Adipocyte (in vitro differentiated cells): ENCODE measurements at places on chromosomes 11 and 22.

DNA sequence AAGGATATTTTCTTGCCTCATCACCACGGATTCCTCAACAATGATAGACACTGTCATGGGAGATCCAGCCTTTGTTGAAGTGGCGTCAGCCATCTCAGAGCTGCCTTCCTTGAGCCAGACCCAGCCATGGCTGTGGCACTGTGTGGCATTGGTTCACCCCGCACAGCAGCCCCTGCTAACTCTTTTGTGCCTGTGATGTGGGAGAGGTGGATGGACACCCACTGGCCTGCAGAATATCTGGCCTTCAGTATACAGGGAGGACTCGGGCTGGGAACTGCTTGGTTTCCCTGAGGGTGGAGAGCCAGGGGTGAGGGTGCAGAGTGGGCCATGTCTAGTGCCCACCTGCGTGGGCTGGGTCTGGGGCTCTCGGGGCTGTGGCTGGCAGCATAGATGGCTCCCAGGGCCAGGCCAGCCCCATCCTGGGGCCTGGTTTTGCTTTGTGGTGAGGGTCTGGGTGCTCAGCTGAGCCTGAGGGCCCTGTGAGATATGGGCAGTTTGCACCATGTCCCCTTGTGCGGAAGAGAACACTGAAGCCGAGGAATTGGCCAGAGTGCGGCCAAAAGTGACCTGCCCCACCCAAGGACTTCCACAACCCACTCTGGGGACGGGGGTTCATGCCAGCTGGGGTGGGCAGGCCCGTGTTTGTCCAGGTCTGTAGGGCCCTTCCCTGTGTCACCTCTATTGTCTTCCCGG lies 6.1 kb downstream of the CLDN5 start:
- no peak for DNase-seq

DNA sequence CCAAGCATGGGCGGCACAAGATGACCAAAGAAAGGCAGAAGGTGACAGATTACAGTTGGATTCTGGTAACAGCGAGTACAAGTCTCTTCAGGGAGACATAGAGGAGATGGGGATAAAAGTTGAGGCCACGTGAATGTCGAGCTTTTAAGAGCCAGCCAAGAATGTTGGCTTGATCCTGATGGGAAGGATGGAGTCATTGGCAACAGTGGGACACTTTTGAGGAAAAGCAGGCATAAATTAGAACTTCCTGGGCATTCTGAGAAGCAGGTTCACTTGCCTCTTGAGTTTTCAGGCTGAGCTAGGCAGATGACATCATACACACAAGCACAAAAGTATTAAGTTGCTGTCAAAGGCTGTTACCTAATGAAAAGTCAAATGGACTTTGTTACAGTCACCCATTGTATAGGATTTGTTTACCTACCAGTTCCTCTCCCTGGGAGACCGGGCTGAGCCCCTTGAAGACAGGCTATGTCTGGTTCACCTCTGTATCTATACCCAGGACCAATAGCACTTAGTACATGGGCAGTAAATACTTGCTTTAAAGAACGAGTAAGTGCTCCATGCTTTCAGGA lies 41.1 kb downstream of the TNRC6B start:
- no peak for DNase-seq

GRCh38 chr22:23581260-23581650 lies 1.2 kb upstream of the IGLL1 start:
- DNase-seq, result no peak

DNA sequence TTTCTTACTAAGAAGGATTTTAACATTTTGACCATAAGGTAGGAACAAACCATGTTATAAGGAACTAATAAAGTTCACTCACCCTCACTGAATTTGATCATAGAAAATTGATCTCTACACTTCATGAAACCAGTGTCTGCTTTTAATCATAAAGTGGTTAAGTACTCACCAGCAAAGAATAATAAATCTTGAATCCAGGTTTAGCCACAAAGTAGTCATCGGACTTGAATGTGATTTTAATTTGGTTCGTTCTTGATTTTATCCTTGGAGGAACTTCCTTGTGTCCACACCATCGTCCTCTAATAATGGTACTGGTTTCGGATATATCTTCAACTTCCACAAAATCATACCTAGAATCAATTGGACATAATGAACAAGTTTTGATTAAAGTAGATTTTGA lies 40.5 kb upstream of the DDI1 start:
- DNase-seq, result no peak

GRCh38 chr22:35995348-35995747 lies 33.3 kb downstream of the RBFOX2 start:
- no peak for DNase-seq

DNA sequence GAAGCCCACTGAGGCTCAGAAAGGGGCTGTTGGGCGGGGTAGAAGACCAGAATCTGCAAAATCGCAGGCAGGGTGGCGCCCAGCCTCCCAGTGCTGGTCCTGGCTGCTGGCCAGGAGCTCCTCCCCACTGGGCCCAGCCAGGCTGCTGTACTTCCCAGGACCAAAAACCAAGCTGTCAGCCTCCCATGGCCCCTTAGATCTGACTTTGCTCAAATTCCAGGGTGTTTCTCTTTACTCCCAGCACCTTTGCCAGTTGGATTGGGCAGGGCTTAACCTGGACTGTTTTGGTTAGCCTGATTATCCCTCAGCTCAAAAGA lies 44.2 kb upstream of the WEE1 start:
- no peak for DNase-seq

DNA sequence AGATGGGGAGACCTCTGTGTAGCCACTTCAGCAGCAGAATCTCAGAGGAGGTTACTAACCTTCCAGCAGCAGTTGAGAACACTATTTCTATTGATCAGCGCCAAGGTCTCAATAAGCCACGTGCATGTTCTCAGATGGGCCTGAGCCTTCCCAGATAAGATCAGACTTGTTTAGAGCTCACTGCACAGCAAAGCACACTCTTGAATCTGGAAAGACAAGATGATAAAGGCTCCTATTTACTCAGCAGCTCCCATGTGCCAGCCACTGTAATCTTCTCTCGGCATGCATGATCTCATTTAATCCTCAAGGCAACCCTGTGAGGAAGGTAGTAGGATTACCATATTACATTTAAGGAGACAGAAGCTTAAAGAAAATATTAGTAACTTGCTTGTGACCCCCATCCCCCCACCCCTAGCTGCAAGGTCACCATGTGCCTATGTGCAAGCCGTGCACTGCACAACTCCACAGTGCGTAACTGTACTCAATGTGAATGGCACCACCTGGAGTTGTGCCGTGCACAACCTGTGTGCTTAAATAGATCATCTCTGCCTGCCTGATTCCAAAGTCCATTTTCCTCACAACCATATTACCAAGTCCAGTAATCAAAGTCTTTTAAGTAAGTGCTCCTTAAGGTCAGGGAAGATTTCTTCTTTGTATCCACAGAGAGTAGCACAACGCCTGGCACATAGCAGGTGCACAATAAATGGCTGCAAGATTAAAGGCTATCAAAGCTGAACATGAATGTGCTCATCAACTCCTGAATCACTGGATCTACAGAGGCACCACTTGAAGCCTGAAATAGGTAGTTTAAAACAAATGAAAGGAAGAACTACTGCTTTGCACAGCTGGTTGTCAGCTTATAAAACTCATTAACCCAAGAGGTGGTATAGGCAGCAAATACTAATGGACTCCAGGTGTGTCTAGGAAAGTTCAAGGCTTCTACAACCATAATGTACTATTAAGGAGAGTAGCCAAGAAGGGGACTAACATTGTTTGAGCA lies 293.8 kb downstream of the BUD13 start:
- no peak for DNase-seq

DNA sequence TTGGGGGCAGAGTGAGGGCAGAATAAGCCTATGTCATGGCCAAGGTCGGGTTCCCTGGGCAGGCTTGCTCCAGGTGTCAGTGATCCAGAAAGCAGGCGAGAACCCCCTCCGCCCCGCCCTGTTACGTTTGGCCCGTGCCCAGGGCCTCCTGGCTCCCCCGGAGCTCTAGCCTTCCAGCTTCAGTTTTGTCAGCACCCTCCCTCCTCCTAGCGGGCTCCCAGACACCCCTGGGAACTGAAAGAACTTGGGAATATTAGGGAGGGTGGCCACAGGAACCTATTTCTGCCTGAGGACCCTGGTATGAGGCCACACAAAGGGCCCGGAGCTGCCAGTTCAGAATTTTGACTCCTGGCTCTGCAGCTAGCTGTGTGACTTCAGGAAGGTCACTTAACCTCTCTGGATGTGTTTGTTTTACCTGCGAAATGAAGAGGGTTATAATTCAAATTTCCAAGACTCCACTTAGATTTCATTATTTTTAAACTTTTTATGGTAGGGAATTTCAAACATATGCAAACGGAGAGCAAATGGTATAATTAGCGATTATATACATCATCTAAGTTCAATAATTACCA lies 1.2 kb downstream of the TUBA8 start:
- DNase-seq, result no peak

- DNase-seq, result no peak
Observed at GRCh38 chr11:6240781-6241180, 1.9 kb downstream of the CNGA4 start.

DNA sequence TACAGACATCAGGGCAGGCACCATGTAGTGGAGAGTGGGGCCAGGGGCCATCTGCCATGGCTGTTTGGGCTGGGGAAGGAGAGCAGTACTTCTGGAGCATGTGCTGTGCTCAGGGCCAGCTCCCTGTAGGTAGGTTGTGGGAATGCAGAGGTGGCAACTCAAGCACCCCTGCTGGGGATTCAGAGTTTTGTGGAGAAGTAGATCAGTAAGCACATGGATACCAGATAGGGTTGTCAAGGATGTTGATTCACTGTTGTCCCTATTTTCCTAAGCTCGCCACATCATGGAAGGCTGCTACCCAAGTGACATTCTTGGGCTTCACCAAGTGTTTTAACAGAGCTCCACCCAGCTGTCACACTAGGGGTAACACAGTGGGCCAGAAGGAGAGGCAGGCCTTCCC lies 67.2 kb downstream of the BMAL1 start:
- DNase-seq, result no peak

DNA sequence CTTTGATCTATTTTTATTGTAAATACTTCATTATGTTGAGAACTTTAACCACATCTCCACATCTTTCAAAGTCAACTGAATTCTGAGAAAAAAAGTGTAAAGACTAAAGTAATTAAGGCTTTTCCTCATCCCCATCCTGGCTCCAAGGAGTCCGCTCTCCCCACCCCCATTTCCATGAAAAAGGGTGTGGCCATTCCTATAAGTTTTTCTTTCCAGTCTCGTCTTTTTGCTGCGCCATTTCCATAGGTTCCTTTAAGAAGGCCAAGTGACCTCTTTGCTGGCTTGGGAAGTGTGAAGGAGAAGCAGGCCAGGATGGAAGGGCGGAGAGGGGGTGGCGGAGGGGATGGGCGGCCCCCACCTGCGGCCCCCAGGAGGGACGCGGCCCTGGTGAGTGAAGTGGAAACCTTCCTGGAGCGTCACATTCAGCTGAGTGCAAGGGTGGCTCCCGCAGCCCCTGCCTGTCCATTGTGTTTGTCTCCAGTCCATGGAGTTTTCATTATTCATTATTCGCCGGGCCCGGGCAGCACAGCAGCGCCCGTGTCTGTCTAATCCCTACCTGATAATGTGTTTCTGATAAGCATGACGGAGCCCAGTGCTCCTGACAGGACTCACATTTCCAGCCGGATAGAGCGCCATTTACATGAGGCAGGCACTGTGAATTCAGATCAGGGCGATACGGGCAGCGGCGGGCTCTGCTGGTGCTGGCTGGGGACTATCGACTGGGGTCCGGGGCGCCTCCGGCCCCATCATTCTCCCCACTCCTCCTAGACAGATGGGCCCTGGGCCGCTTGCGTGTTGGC lies 739.8 kb downstream of the OPCML start:
- no peak for DNase-seq

- DNase-seq, result peak; percentile 31
Observed at GRCh38 chr22:35555483-35555890, 14.9 kb downstream of the RASD2 start.

DNA sequence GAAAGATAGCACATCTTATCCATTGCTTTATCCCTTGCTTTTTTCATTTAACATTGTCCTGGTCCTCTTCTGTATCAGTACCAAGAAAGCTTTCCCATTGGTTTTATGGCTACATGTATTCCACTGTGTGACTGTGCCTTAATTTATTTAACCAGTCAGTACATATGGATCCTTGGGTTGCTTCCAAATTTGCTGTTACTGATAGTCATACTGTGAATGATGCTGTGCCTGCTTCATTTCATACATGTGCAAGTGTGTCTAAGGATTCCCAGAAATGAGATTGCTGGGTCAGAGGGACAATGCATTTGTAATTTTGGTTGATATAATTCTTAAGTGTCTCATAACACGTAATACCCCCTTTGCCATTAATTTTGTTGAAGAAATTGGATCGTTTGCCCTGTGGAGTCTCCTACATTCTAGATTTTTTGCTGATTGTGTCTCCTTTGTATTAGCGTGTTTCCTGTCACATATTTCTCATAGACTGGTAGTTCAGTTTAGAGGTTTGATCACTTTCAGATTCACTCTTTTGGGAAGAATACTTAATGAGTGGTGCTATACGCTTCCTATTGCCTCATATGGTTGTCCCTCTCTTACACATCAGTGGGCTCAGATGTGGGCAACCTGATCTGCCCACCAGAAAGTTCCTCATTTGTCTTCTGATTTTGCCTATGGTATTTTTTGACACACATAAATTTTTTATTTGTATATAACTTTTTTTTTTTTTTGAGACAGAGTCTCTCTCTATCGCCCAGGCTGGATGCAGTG lies 35.3 kb downstream of the MYBPC3 start:
- DNase-seq, result no peak

- DNase-seq, result no peak
Observed at GRCh38 chr11:133842730-133843129, 2.6 kb downstream of the SPATA19 start.

- no peak for DNase-seq
Observed at GRCh38 chr22:34067031-34067430, 146.8 kb upstream of the LARGE1 start.

DNA sequence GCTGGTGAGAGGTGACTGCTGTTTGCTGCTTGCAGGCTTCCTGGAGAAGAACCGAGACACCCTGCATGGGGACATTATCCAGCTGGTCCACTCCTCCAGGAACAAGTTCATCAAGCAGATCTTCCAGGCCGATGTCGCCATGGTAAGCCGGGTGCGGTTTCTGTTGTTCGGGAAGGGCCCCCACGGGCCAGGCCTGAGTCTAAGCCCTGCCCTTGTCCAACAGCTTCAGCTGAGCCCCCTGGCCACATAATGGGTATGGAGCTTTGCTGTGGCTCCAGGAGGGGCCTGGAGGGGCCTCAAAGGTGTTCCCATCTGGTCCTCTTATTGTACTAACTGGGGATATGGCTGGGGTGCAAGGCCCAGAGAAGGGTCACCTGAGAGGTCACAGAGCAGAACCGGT lies 38.0 kb downstream of the MYO7A start:
- no peak for DNase-seq

DNA sequence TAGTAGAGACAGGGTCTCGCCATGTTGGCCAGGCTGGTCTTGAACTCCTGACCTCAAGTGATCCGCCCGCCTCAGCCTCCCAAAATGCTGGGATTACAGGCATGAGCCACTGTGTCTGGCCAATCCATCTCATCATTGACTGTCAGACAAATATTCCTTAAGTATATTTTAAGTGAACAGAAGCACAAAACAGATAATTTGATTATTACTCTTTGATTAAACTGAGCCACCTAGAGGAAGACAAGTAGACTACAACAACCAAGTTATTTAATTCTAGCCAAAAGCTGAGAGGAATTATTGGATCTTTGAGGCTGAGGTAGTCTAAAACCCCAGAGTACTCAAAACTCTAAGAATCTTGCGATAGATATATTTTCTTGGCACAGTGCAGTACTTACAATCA lies 1.2 kb downstream of the ACRV1 start:
- peak; percentile 4 for DNase-seq
